Colonic mucosa (tissue), 4 donors: ENCODE measurements at places on chromosomes 5 and 9. TPM values are rescaled to one million over a fixed set of nuclear protein-coding genes. Genes with fewer than 3 reads are reported as not detected.

The AP3B1 gene
- 62.6 TPM for total RNA-seq

The SPTAN1 gene
- 282 TPM for total RNA-seq

The ANKRD34B gene
- not detected for total RNA-seq

The SH2D3C gene
- total RNA-seq, result 3.5 TPM

The NEK6 gene
- 83.4 TPM for total RNA-seq

The DIPK1B gene
- 2.8 TPM for total RNA-seq

The BTNL9 gene
- total RNA-seq, result 2.8 TPM

The SPATA6L gene
- 6.8 TPM for total RNA-seq

The ANAPC2 gene
- total RNA-seq, result 33.8 TPM

The OMD gene
- 0.37 TPM for total RNA-seq

The CDX1 gene
- total RNA-seq, result 498 TPM

The IL5 gene
- not detected for total RNA-seq
